ENCODE measurements at places on chromosomes 2 and 18.
A peak's percentile ranks its signal among the peaks of the same experiment; 100 is the strongest.

GRCh38 chr2:174125090-174125489 is 123.2 kb downstream of the OLA1 start:
- DNase-seq, result peak; percentile 96

GRCh38 chr2:133316557-133316956 is 251.7 kb downstream of the NCKAP5 start:
- DNase-seq, result no peak

DNA sequence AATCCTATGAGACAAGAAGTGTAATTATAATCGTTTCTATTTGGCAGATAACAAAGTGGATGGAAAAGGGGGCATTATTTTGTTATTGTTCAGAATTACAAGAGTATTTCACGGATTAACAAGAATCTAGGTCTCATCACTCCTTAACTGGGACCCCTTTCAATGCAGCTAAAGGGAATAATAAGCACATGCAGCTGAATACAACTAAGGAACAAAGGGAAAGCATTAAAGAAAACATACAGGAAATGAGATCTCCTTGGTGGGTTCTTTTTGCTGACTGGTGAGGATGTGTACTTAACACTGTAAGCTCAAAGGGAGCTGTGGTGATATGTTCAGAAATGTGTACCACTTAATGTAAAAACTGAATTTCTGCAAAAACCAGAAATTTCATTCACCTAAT is 140.5 kb upstream of the WDSUB1 start:
- no peak for DNase-seq

- no peak for DNase-seq
Measured at GRCh38 chr2:150513647-150514046, 26.2 kb upstream of the RND3 start.

DNA sequence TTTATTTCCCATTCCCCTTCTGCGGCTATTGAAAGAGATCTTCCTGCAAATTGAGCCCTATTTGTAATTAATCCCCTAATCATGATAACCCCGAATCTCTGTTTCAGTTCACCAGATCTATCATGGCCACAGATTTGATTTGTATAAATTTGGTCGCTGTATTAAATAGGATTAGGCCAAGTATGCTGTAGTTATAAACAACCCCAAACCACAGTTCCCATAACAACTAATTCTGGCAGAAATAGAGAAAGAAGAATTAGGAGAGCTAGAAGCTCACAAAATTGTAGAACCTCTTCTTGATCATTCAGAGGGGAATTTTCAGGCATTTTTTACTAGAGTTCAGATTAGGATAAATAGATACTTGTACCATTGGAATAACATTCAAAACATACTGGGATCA is 433.7 kb upstream of the TNP1 start:
- DNase-seq, result no peak

Data from NCI-H2081 treated with DMSO at 0.1 percent for 48 hours (cell line).